ENCODE measurements at places on chromosomes 7 and 10. TPM values are rescaled to one million over a fixed set of nuclear protein-coding genes. Genes with fewer than 3 reads are reported as not detected.

Gene NKX2-3
- not detected for polyA plus RNA-seq

Gene SPDYE16
- 6.2 TPM for polyA plus RNA-seq

DNA sequence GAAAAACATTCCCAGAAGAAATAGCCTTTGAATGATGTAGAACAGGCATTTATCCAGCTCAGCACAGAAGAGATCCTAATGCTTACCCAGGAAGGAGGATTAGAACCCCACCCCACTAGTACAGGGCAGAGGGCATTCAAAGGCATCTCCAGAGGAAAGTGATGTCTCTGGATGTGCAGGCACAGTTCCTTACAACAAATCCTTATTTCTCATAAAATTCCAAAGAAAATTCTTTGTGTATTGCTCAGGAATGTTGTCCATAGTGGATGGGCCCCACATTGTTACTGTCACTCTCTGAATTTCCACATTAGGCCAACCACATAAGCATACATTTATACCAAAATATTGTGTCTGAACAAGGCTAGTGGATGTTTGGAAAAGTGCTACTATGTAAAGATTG is 243.0 kb downstream of the ADRA2A start:
- DNase-seq, result no peak

DNA sequence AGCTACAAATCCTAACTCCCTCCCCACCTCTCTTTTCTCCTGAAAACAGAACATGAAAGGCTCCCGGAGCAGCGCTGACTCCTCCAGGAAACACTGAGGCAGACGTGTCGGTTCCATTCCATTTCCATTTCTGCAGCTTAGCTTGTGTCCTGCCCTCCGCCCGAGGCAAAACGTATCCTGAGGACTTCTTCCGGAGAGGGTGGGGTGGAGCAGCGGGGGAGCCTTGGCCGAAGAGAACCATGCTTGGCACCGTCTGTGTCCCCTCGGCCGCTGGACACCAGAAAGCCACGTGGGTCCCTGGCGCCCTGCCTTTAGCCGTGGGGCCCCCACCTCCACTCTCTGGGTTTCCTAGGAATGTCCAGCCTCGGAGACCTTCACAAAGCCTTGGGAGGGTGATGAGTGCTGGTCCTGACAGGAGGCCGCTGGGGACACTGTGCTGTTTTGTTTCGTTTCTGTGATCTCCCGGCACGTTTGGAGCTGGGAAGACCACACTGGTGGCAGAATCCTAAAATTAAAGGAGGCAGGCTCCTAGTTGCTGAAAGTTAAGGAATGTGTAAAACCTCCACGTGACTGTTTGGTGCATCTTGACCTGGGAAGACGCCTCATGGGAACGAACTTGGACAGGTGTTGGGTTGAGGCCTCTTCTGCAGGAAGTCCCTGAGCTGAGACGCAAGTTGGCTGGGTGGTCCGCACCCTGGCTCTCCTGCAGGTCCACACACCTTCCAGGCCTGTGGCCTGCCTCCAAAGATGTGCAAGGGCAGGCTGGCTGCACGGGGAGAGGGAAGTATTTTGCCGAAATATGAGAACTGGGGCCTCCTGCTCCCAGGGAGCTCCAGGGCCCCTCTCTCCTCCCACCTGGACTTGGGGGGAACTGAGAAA is 30.4 kb downstream of the PFKFB3 start:
- DNase-seq, result no peak

DNA sequence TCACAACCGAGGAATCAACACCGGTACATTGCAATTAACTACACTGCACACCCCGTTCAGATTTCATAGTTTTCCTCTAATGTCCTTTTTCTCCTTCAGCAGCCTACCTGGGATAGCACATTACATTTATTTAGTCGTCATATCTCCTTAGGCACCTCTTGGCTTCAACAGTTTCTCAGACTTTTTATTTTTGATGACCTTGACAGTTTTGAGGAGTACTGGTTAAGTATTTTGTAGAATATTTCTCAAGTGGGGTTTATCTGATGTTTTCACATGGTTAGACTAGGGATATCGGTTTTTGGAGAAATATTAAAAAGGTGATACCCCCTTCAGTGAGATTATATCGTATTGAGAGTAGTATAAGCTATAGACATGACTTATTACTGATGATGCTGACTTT is 87.0 kb upstream of the GLCCI1 start:
- DNase-seq, result no peak

DNA sequence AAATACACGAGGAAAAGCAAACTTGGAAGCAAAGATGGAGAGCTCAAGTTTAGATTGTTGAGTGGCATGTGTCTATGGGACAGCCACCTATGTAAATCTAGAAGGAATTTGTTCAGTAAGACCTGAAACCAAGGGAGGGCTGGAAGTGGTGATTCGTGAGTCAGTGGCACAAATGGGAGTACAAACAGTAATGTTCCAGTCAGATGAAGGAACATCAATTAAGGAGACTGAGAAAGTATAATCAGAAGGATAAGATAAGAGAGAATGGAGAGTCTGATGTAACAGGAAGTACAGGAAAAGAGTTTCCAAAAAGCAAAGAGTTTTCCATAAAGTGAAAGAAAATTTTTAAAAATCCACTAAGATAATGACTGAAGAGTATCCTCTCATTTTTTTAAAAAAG is 544.2 kb downstream of the KIF20B start:
- no peak for DNase-seq

GRCh38 chr7:8274589-8274988 is 12.6 kb upstream of the ICA1 start:
- DNase-seq, result no peak

DNA sequence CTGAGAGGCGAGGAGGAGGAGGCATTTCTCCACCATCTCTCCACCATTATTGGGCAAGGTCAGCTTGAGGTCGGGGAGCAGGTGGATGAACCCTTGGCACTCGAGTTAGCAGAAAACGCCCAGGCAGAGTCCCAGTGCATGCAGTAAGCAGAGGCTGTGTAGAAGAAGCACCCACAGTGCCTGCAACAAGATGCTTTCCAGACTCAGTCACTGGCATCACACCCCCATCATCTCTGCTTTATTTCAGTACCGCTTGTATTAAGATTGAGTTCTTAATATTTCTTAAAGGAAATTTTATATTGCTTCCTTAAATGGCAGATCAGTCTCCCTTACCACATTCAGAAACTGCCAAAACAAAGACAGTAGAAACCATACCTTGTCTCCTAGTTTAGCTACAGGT is 122.3 kb upstream of the PPIF start:
- no peak for DNase-seq
